Activated CD4-positive, alpha-beta memory T cell treated with anti-CD3 and anti-CD28 coated beads, Interleukin-2, amount 10 ng/mL, durations not matched to agents 7 days and 5 days (primary cell): ENCODE measurements at places on chromosomes 4 and X.

GRCh38 chrX:47158131-47158530, 13.1 kb downstream of the RBM10 start:
- no peaks in the 10 kb centered on the region for H3K27me3 ChIP-seq
- no peak for DNase-seq
- peaks cover 2% of the 10 kb centered on the region for H3K4me1 ChIP-seq
- no peak overlapping the region for H3K27ac ChIP-seq

DNA sequence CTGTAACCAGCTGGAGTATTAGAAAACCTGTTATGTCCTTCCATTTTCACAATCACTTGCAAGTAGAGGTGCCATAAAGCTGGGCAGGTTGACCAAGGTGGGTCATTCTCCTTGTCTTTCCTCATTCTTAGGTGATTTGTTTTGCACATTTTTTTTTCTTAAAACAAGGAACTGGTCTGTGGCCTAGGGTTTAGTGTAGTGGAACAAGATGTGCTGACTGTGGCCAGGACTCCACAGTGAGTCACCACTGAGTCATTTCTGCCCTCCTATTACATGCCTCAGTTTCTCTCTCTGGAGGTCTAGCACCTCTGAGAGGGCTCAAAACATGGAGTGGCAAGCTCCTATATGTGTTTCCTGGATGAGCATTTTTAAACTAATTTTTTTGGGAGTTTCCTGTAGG, 355.9 kb downstream of the GPM6A start:
- no peaks in the 10 kb centered on the region for H3K27me3 ChIP-seq
- no peak for DNase-seq
- no peaks in the 10 kb centered on the region for H3K4me1 ChIP-seq
- no peaks in the 10 kb centered on the region for H3K36me3 ChIP-seq
- H3K4me3 ChIP-seq, result no peak overlapping the region

GRCh38 chrX:155857561-155857960, 23.6 kb upstream of the VAMP7 start:
- no peaks in the 10 kb centered on the region for H3K4me1 ChIP-seq
- no peak for DNase-seq
- no peaks in the 10 kb centered on the region for H3K36me3 ChIP-seq
- no peak overlapping the region for H3K27ac ChIP-seq
- peaks cover 9% of the 10 kb centered on the region for H3K27me3 ChIP-seq

DNA sequence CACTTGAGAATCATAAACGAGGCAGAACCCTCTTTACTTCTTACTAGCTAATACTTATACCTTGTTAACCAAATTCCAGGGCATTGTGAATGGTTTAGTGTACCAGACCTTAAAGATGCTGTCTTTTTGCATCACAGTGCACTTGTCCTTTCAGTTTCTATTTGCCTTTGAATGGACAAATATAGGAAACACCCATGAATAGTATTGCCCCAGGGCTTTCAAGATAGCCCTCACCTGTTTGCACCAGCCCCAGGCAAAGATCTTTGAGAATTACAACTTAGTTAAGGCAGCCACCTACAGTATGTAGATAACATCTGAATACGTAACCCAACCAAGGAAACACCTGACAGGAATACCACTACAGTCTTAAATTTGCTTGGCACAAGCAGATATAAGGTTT, 60.8 kb upstream of the CT45A1 start:
- no peaks in the 10 kb centered on the region for H3K36me3 ChIP-seq
- H3K27ac ChIP-seq, result no peak overlapping the region
- H3K4me1 ChIP-seq, result no peaks in the 10 kb centered on the region
- H3K4me3 ChIP-seq, result no peak overlapping the region
- DNase-seq, result no peak

GRCh38 chr4:153465140-153465539, 1.0 kb upstream of the TMEM131L start:
- peaks cover 2% of the 10 kb centered on the region for H3K27me3 ChIP-seq
- peaks cover 39% of the 10 kb centered on the region for H3K4me1 ChIP-seq
- H3K27ac ChIP-seq, result peak overlapping the region; percentile 77
- no peak for DNase-seq
- peak overlapping the region; percentile 84 for H3K4me3 ChIP-seq

GRCh38 chr4:146059151-146059550, 116.4 kb upstream of the LSM6 start:
- H3K27ac ChIP-seq, result no peak overlapping the region
- DNase-seq, result no peak
- H3K27me3 ChIP-seq, result peaks cover 8% of the 10 kb centered on the region
- no peaks in the 10 kb centered on the region for H3K36me3 ChIP-seq

GRCh38 chrX:21905313-21905712, 35.2 kb upstream of the SMS start:
- no peaks in the 10 kb centered on the region for H3K4me1 ChIP-seq
- H3K27me3 ChIP-seq, result no peaks in the 10 kb centered on the region
- DNase-seq, result no peak
- H3K27ac ChIP-seq, result no peak overlapping the region
- no peaks in the 10 kb centered on the region for H3K36me3 ChIP-seq

GRCh38 chr4:185847352-185848097, 35.5 kb upstream of the SORBS2 start:
- no peaks in the 10 kb centered on the region for H3K27me3 ChIP-seq
- no peaks in the 10 kb centered on the region for H3K36me3 ChIP-seq
- H3K27ac ChIP-seq, result no peak overlapping the region
- no peak overlapping the region for H3K4me3 ChIP-seq
- no peaks in the 10 kb centered on the region for H3K4me1 ChIP-seq
- no peak for DNase-seq

- H3K4me3 ChIP-seq, result no peak overlapping the region
- H3K27me3 ChIP-seq, result no peaks in the 10 kb centered on the region
- H3K27ac ChIP-seq, result no peak overlapping the region
- DNase-seq, result no peak
Observed at GRCh38 chr4:73908965-73909364, 39.8 kb downstream of the CXCL1 start.

- DNase-seq, result no peak
- H3K27ac ChIP-seq, result no peak overlapping the region
- no peaks in the 10 kb centered on the region for H3K4me1 ChIP-seq
- no peaks in the 10 kb centered on the region for H3K27me3 ChIP-seq
- H3K4me3 ChIP-seq, result no peak overlapping the region
- H3K36me3 ChIP-seq, result no peaks in the 10 kb centered on the region
Observed at GRCh38 chr4:177673985-177674489, 231.8 kb upstream of the AGA start.

- DNase-seq, result no peak
- H3K27ac ChIP-seq, result no peak overlapping the region
- H3K4me3 ChIP-seq, result no peak overlapping the region
- no peaks in the 10 kb centered on the region for H3K27me3 ChIP-seq
- no peaks in the 10 kb centered on the region for H3K36me3 ChIP-seq
Observed at GRCh38 chrX:8084006-8084405, 87.1 kb downstream of the VCX2 start.

DNA sequence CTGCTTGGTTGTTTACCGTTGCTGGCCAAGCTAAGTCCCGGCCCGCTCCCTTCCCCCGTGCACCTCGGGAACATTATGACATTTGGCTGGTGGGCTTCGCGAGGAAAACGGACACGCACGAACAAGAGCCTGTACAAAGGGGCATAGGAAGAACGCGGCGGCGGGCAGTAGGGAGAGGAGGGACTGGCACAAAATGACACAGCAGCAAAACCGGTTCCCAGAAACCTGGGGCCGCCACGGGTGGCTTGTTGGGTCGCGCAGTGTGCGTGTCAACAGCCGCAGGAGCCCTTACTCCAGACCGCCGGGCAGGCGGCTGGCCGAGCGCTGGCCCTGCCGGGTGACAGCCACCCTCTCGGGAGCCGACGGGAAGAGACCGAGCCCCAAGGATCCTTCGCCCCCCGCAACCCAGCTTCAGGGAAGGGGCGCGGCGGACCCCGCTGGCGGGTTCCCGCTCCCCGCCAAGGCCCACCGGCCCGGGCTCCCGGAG, 1.6 kb upstream of the LIN54 start:
- H3K27ac ChIP-seq, result peak overlapping the region; percentile 96
- peak overlapping the region; percentile 100 for H3K4me3 ChIP-seq

GRCh38 chrX:148542481-148543255, 42.3 kb downstream of the AFF2 start:
- no peak overlapping the region for H3K4me3 ChIP-seq
- H3K4me1 ChIP-seq, result no peaks in the 10 kb centered on the region
- no peak for DNase-seq
- no peaks in the 10 kb centered on the region for H3K36me3 ChIP-seq
- H3K27ac ChIP-seq, result no peak overlapping the region

- H3K4me3 ChIP-seq, result no peak overlapping the region
- H3K36me3 ChIP-seq, result no peaks in the 10 kb centered on the region
- no peaks in the 10 kb centered on the region for H3K4me1 ChIP-seq
- no peak for DNase-seq
- H3K27me3 ChIP-seq, result peaks cover 13% of the 10 kb centered on the region
Observed at GRCh38 chrX:23341452-23341851, 6.8 kb downstream of the PTCHD1 start.

DNA sequence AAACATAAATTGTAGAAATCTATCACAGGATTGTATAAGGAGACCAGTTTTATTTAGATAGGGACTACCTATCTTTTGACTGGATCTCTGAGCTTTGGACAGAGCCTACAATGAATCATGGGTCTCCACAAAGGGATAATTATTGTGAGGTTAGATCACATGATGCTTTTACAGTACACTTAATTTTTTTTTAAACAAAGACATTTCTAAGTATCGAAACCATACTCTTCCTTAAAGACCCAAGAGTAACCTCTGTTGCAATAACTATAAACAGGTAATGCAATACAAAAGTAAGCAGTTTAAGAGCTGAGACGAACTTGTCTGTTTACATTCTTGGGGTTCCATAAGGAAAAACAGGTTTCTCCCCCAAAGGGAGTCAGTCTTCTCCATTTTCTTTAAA, 64.3 kb upstream of the GABRE start:
- H3K4me1 ChIP-seq, result no peaks in the 10 kb centered on the region
- H3K4me3 ChIP-seq, result no peak overlapping the region
- H3K27me3 ChIP-seq, result no peaks in the 10 kb centered on the region
- no peak for DNase-seq

GRCh38 chrX:138034136-138034535, 468.2 kb downstream of the ZIC3 start:
- H3K4me1 ChIP-seq, result no peaks in the 10 kb centered on the region
- no peak overlapping the region for H3K4me3 ChIP-seq
- no peaks in the 10 kb centered on the region for H3K27me3 ChIP-seq
- DNase-seq, result no peak
- H3K27ac ChIP-seq, result no peak overlapping the region

- H3K4me1 ChIP-seq, result no peaks in the 10 kb centered on the region
- H3K27ac ChIP-seq, result no peak overlapping the region
- H3K36me3 ChIP-seq, result no peaks in the 10 kb centered on the region
Observed at GRCh38 chr4:61024610-61025009, 175.5 kb upstream of the ADGRL3 start.

GRCh38 chrX:22383988-22384387, 111.3 kb downstream of the CBLL2 start:
- no peak overlapping the region for H3K4me3 ChIP-seq
- H3K4me1 ChIP-seq, result no peaks in the 10 kb centered on the region
- no peaks in the 10 kb centered on the region for H3K36me3 ChIP-seq
- no peak for DNase-seq
- H3K27me3 ChIP-seq, result no peaks in the 10 kb centered on the region
- H3K27ac ChIP-seq, result no peak overlapping the region

DNA sequence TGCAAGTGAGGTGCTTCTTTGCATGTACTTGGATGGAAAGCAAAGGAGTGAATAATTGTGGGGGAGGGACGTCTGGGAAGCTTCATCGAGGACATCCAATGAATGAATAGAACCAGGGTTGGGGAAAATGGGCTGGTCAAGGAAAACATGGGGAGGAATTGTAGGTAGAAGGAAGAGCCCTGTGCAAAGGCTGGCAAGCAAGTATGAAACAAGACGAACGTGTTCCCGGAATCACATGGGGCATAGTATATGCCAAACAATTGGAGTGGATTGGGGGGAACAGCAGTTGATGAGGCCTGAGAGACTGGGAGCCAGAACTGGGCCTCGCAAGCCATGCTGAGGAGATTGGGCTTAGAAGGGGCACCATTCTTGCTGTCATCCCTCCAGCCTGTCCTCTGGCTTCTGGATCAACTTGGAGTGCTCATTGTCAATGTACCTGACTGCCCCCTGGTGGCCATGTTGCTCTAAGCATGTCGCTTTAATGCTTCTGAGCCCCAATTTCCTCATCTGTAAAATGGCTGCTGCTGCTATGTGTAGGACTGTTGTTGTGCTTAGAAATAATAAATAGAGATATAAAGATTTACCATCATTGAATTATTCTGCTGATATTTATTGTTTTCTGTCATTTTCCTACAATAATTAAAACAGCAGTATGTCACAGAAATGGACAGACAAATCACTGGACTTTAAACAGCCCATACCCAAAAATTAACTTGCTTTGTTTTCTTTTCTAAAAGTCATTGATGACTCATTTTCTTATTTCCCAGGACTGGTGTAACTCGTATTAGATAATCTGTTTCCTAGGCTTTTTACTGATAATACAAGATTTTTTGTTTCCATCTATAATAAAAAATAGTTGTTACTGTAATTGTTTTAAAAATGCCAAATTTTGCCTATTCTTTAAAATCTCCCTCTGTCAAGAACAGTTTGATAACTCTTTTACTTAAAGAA, 66.4 kb downstream of the JADE3 start:
- H3K4me1 ChIP-seq, result peaks cover 2% of the 10 kb centered on the region
- peak; percentile 77 for DNase-seq
- H3K27me3 ChIP-seq, result peaks cover 3% of the 10 kb centered on the region
- H3K36me3 ChIP-seq, result no peaks in the 10 kb centered on the region

- H3K4me3 ChIP-seq, result no peak overlapping the region
- H3K4me1 ChIP-seq, result no peaks in the 10 kb centered on the region
- H3K36me3 ChIP-seq, result no peaks in the 10 kb centered on the region
- H3K27me3 ChIP-seq, result peaks cover 3% of the 10 kb centered on the region
- DNase-seq, result no peak
Observed at GRCh38 chr4:74660866-74661265, 133.5 kb downstream of the BTC start.

- peaks cover 2% of the 10 kb centered on the region for H3K27me3 ChIP-seq
- no peaks in the 10 kb centered on the region for H3K4me1 ChIP-seq
- no peaks in the 10 kb centered on the region for H3K36me3 ChIP-seq
- DNase-seq, result no peak
Observed at GRCh38 chr4:78342125-78342524, 209.4 kb upstream of the ANXA3 start.

GRCh38 chrX:72029483-72030411, 102.0 kb downstream of the RTL5 start:
- peaks cover 4% of the 10 kb centered on the region for H3K4me1 ChIP-seq
- DNase-seq, result no peak
- no peak overlapping the region for H3K4me3 ChIP-seq
- no peak overlapping the region for H3K27ac ChIP-seq

- H3K4me3 ChIP-seq, result no peak overlapping the region
- H3K27ac ChIP-seq, result no peak overlapping the region
- no peaks in the 10 kb centered on the region for H3K4me1 ChIP-seq
- H3K27me3 ChIP-seq, result no peaks in the 10 kb centered on the region
Observed at GRCh38 chr4:35541888-35542213, 702.5 kb downstream of the ARAP2 start.

GRCh38 chr4:136495076-136495475, 1037.2 kb downstream of the PCDH18 start:
- H3K4me3 ChIP-seq, result no peak overlapping the region
- no peaks in the 10 kb centered on the region for H3K36me3 ChIP-seq
- H3K27ac ChIP-seq, result no peak overlapping the region
- no peaks in the 10 kb centered on the region for H3K27me3 ChIP-seq
- no peak for DNase-seq
- no peaks in the 10 kb centered on the region for H3K4me1 ChIP-seq

GRCh38 chr4:182213004-182213403, 30.2 kb upstream of the TENM3 start:
- no peak overlapping the region for H3K27ac ChIP-seq
- DNase-seq, result no peak
- no peaks in the 10 kb centered on the region for H3K4me1 ChIP-seq
- H3K36me3 ChIP-seq, result no peaks in the 10 kb centered on the region
